ENCODE measurements at places on chromosomes 3 and 15.

- DNase-seq: no peak
These were observed 229.2 kb downstream of the UACA start for GRCh38 chr15:70533931-70534742.

GRCh38 chr3:12178091-12178820, 19.5 kb upstream of the TIMP4 start:
- no peak for DNase-seq

GRCh38 chr3:39284457-39284881, 4.6 kb upstream of the CX3CR1 start:
- DNase-seq: no peak

- no peak for DNase-seq
These were observed 336.7 kb upstream of the FRG2C start for GRCh38 chr3:75327453-75327852.

Data from chondrocyte (in vitro differentiated cells).